EH (cell line): ENCODE measurements at places on chromosomes 1 and 21.
A peak's percentile ranks its signal among the peaks of the same experiment; 100 is the strongest.

- DNase-seq, result no peak
Observed at GRCh38 chr1:182684116-182684828, at the start of gene RGS8. RGS8 (minus strand) TSS chr1:182684587; CDS start chr1:182669649, 14,938 bp downstream.

GRCh38 chr1:29708796-29709703 lies 472.7 kb downstream of the PTPRU start:
- peak; percentile 95 for DNase-seq

- DNase-seq, result no peak
Observed at GRCh38 chr1:156741481-156741983, 644 bp upstream of the MRPL24 start.

GRCh38 chr21:37560385-37560784 lies 193.8 kb downstream of the DYRK1A start:
- DNase-seq, result no peak

GRCh38 chr1:1612104-1612400 lies 3.2 kb upstream of the MIB2 start:
- no peak for DNase-seq

DNA sequence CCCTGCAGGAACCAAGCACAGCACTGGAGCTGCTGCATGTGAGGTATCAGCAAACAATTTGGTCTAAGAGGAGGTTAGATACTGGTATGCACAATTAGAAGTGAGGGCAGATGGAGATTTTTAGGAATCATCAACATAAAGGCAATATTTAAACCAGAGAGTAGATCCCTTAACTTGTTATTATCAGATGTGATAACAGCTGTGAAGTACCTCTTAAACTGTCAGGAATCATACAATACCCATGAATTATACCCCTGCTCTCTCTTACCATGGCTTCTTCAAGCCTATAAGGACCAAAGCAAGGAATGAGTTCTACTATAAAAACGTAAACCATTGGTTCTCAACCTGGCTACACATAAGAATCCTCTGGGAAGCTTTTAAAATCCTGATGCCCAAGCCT lies 3.9 kb downstream of the BCAR3 start:
- no peak for DNase-seq

GRCh38 chr1:244450597-244451538 lies 841 bp downstream of the ADSS2 start:
- peak; percentile 74 for DNase-seq

- no peak for DNase-seq
Observed at GRCh38 chr1:44637702-44638411, 36.4 kb downstream of the TMEM53 start.

GRCh38 chr1:86573763-86574484 lies 27.0 kb downstream of the CLCA4 start:
- no peak for DNase-seq

- no peak for DNase-seq
Observed at GRCh38 chr1:201726700-201727099, 102.3 kb upstream of the IPO9 start.

GRCh38 chr1:25933479-25934365 lies 27.5 kb upstream of the STMN1 start:
- peak; percentile 31 for DNase-seq
